ENCODE measurements at places on chromosomes 1 and 21.

DNA sequence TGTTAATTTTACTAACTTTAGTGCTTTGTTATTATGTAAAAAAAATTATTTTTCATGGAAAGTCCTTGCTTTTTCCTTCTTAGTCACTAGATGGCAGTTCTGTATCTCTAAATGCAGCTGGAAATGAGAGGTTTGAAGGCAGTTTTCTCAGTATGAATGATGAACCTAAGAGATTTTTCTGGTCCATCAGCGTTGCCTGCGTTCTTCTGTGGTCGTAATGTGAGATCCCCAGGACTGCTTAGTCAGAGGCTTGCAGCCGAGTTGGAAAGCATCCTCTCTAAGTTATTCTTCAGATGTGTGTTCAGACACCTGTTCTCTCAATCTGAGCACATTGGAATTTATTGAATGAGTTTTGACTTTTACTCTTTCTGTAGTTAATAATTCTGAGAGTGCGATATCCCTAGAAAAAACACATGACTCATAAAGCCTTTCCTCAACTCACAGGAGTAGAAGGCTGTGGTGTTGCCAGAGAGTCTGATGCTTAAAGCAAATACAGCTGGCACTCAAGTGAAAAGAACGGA is 99.3 kb downstream of the FMN2 start:
- DNase-seq = peak; percentile 26

GRCh38 chr1:58979086-58979485 is 195.2 kb upstream of the JUN start:
- DNase-seq = no peak

GRCh38 chr1:236167154-236167553 is 24.8 kb downstream of the GPR137B start:
- DNase-seq = no peak

DNA sequence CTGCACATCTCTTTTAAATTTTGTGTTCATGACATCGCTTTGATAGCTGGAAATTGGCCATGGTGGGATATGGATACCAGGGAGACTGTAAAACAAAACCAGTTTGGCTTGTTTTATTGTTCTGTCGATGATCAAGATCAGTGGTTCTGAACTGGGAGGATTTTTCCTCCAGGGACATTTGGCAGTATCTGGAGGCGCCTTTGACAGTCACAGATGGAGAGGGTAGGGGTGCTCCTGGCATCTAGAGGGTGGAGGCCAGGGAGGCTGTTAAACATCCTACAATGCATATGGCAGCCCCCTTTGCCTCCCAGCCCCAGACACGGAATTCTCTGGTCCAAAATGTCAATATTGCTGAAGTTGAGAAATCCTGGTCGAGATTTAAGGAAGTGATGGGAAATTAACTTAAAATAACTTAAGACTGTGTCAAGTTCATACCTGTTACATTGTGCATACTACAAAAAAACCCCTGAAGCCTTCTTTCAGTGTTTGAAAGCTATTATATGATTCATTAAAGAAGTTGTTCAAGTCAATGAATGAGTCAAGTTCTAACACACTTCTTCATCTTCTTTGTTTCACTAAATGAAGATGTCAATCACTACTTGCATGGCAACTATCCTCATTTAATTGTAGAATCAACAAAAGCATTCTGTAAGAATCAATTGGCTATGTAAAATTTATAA is 150.9 kb downstream of the KCNJ6 start:
- DNase-seq = no peak

GRCh38 chr1:58396150-58396549 is 150.4 kb downstream of the OMA1 start:
- DNase-seq = no peak

DNA sequence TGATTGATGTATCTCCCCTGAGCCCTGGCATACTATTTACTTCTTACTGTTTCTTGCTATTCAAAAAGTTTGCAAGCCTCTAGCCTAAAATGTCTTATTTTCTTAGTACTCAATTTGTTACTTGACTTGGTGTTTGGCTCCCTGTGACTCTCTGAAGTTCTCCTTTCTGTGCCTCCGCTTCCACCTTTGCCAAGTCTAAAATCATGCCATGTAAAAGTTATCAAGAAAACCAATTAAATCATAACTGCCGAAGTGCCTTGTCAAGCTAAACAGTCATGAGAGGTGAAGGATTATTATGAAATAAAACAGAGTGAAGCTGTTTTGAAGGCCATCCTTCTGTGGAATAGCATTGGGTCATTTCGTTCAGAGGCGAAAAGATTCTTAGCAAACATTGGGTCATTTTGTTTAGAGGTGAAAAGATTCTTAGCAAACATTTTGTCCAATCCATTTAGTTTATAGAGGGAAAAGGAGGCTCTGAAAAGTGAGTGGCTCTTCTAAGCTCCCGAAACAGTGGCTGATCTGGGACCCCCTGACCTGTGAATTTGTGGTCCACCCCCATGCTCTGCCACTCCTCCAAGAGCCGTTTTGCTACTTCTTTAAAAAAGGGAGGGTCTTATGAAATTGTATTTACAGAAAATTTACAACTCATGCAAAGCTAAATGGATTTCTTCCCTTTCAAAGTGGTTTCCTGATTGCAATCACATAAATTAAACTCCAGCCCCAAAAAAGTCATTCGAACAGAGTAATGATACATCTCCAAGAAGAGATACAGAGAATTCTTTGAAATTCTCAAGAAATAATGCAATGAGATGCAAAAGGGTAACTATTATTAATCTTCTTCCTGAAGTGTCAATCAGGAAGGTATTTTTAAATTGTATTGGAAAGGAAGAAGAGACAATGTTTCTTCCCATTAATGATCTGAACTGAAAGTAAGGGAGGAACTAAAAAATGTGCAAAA is 141.4 kb downstream of the RUNX1 start:
- DNase-seq = no peak

DNA sequence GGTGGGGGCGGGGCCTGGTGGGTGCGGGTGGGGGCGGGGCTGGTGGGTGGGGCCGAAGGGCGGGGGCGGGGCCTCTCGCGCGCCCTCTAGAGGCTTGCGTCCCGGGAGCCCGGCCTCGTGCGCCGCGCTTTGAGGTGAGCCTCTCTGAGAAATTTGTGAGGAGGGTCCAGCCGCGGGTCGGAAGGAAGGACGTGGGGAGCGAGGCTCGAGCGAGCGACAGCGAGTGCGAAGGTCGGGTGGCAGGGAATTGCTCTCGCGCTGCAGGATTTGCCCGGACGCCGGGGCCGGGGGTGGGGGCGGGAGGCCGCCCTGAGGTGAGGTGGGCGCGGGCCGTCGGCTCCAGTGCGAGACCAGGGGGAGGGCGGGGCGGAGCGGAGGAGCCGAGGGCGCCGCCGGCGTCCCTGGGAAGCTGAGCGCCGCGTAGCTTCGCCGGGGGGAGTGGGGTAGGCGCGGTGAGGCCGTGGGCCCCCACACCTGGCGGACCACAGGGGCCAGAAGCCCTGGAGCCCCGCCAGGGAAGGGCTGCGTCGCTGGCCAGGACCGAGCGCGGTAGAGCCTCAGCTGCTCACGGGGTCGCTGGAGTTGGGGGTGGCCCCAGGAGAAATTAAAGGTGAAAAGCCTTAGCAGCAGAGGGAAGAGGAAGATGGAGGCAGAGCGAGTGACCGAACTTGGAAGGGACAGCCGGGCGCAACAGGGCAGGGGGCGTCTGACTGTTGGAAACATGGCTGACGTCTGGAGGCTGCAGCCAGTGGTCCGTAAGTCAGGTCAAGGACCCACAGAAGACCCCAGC is 754 bp upstream of the LSS start:
- DNase-seq = no peak

GRCh38 chr1:212971312-212971711 is 21.0 kb downstream of the VASH2 start:
- DNase-seq = no peak

DNA sequence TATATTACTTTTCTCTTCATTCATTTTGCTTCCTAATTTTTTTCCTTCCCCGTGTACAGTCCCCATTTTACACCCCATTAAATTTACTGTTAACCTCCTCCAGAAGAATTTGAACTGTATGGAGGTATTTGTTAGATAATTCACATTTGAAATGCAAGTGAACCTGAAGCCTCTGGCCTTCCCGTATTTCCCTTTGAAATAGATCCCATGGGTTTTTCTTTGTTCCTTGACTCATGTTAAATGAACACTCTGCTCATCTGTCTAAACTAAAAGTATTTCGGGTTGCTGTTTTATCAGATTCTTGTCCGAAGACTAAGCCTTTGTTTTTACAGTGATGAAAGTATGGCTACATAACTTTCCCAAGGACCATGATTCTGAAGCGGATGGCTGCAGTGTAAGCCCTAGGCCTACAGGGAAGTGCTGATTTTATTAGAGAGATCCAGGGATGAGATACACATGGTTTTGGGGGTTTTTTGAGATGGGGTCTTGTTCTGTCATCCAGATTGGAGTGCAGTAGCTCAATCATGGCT is 187.9 kb downstream of the PATJ start:
- no peak for DNase-seq

DNA sequence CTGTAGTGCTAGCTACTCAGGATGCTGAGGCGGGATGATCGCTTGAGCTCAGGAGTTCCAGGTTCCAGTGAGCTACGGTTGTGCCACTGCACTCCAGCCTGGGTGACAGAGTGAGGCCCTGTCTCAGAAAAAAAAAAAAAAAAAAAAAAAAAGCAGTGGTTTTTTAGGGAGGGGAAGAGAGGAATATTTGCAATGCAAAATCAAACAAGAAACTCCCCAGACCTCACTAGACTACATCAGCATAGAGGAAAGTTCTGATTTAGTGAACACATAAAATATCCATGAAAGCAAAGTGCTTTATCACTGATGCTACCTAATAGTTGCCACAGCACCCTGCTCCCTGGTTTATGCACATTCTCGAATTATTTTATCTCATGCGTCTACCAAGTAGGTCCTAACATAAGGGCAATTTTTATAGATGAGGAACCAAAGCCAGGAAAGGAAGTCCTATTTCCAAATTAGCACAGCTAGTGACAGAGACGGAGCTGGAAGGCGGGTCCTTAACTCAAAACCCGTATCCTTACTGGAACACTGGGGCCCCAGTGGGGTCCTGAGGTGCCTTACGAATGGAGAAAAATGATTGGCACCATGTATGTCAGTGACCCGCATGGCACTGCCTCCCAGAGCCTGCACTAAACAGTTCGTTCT is 50.7 kb upstream of the GPR157 start:
- no peak for DNase-seq

- peak; percentile 50 for DNase-seq
Observed at GRCh38 chr1:80217377-80217986, 1211.0 kb upstream of the ADGRL4 start.

GRCh38 chr21:45166931-45167330 is 92.6 kb downstream of the ADARB1 start:
- no peak for DNase-seq
